ENCODE measurements at places on chromosomes 16 and 17.
A peak's percentile ranks its signal among the peaks of the same experiment; 100 is the strongest.

GRCh38 chr17:258045-258734 lies 76.7 kb upstream of the DOC2B start:
- no peak for DNase-seq

DNA sequence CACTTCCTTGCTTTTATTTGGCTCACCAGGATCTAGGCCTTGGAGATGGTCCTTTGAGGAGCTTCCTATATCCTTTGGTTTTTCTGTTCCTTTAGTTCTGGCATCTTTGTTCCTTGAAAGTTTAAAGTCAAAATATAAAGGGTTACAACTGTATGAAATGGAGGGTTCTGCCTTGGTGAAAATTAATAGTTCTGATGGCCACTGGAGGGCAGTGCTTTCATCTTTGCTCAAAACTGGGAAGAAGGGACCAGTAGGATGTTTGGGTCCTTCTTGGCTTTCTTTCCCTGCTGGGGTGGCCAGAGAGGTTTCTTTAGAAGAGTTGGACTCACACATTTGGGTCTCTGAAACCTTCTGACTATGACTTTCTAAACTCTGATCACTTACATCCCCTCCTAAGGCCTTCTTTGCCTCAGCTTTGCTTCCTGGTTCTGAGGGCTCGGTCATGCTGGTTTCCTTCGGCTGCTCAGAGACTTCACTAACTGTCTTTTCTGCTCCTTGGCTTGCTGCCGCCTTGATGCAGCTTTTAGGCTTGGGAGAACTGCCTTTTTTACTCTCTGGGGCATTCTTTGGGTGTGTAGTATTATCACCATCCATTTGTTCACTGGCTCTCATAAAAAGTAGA lies 10.9 kb upstream of the ITGA2B start:
- no peak for DNase-seq

DNA sequence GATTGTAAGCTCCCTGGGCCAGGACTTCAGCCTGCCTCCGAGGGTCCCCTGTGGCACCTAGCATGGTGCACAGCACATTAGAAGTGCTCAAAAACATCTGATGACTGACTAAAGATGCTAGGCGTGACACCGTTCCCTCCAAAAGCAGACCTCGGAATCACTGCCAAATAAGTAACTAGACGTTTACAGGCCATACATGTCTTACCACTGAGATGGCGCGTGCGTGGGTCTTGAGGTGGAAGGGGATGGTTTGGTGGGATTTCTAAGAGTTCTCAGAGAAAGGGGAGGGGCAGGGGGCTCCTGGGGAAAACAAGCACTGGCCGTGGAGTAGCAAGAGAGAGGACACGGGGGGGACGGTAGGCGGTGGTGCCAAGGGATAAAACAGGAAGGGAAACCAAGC lies 12.4 kb downstream of the MPO start:
- no peak for DNase-seq

DNA sequence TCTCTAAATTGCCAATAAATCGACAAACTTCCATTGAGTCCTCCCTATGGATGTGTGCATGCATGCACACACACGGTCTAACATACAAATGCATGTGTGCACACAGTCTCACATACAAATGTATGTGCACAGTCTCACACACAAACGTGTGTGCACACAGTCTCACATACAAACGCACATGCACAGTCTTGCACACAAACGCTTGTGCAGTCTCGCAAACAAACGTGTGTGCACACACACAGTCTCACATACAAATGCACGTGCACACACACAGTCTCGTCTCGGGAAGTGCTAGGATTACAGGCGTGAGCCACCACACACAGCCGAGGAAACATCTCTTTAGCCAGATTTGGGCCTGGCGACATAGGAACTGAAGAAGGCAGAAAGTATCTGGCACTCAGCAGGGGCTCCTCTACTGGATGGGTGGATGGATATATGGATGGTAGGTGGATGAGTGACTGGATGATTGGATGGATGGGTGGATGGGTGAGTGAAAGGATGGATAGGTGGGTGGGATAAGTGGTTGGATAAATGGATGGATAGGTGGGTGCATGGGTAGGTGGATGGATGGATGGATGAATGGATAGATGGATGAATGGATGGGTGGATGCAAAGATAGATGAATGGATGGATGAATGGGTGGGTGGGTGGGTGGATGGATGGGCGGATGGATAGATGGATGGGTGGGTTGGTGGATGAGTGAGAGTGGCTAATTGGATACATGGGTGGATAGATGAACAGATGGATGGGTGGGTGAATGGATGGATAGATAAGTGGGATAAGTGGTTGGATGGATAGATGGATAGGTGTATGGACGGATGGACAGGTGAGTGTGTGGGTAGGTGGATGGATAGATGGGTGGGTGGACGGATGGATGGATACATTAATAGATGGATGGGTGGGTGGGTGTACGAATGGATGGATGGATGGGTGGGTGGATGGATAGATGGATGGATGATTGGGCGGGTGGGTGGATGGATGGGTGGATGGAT lies 48.9 kb upstream of the FASN start:
- no peak for DNase-seq

- DNase-seq: no peak
Observed at GRCh38 chr17:6085812-6086211, 15.6 kb downstream of the WSCD1 start.

GRCh38 chr17:53950858-53951250 lies 128.1 kb downstream of the KIF2B start:
- DNase-seq: no peak

DNA sequence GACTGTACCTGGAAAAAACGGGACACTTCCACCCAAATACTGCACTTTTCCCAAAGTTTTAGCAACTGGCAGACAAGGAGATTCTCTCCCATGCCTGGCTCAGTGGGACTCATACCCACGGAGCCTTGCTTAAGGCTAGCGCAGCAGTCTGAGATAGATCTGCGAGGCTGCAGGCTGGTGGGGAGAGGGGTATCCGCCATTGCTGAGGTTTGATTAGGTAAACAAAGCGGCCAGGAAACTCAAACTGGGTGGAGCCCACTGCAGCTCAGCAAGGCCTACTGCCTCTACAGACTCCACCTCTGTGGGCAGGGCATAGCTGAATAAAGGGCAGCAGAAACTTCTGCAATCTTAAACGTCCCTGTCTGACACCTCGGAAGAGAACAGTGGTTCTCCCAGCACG lies 44.8 kb downstream of the UTP18 start:
- DNase-seq: no peak

- no peak for DNase-seq
Observed at GRCh38 chr17:39973496-39973895, 7.1 kb upstream of the PSMD3 start.

- DNase-seq: no peak
Observed at GRCh38 chr16:82888591-82889001, 261.8 kb downstream of the CDH13 start.

DNA sequence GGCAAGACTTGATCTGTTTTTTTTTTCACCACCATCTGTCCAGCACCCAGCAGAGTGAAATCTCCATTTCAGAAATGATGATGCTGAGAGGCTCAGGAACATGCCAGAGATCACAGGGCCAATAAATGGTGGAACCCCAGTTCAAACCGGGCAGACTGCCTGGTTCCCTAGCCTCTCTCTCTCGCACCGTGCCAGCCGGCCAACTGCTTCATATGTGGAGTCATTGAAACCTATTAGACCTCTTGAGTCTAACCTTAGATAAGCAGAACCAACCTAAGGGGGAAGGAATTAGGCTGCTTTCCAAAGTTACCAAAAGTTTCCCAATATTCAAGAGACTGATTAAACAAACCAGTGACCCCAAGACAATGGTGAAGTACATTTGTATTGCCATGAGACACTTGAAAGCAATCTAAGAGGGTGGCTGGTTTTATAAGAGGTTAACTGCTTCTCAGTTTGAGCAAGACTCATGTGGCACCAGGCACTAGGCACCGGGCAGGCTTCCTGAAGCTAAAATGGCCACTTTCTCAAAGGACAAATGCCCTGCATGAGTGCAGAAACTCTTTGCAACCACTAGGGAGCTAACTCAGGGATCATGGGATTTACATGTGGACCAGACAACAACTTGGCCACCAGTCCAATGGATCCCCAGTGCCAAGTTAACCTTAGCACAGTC lies 18.4 kb downstream of the TOX3 start:
- no peak for DNase-seq

DNA sequence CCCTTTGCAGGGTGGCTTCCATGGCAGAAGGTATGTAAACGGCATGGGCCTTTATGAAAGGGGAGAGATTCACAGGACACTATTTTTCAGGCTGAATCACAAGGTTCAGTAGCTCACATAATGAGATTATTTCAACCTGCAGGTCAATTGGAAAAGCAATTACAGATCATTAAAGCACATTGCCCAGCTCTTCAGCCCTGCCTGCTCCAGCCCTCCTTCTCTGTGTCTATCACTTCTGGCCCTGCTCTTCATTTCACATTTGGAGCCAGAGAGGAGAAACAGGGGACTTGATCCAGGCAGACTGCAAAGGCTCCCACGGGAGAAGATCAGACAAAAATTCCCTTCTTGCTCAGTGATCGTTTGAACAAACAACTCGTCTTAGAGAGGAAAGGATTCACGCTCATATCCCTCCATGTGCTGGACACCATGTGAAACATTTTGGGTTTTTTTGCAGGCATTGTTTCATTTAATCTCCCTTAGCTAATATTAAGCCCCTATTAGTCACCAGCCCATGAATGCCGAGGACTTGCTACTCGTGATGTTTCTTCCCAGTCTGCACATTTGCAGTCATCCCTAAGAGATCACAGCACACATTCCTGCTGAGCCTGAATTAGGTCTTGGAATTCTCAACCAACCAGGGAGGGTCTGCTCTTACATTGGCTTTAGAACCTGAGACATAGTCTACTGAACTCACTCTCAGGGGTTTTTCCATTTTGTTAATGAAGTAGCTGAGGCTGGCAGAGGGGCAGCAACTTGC lies 443.9 kb upstream of the CCL2 start:
- DNase-seq: no peak

- DNase-seq: no peak
Observed at GRCh38 chr16:6374821-6375220, 957.8 kb upstream of the RBFOX1 start.

- no peak for DNase-seq
Observed at GRCh38 chr17:40921026-40921425, 16.4 kb downstream of the KRT23 start.

DNA sequence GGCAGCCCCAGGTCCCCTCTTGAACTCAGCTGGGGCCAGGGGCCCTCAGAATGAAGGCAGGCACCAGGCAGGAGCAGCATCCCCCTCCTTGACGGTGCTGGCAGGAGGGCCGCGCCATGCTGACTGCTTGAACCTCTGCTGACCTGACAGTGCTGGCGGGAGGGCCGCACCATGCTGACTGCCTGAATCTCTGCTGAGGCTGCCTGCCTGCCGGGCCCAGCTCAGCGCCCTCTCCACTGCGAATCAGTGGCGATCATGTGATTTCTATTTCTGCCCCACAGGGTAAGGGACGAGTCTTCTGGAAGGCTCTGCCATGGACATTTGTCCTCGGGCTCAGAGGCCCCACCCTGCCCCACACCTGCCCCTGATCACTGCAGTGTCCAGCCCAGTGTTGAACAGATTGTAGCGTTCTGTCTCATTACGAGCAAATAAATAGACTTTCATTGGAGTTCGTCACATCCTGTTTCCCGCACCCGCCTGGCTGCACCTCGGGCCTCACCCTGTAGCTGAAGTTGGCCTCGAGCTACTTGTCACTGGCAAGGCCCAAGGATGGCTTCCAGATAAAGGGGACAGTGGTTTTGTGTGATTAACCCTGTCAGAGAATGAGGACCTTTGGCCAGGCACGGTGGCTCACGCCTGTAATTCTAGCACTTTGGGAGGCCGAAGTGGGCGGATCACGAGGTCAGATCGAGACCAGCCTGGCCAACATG lies 8.6 kb downstream of the C16orf90 start:
- no peak for DNase-seq

GRCh38 chr17:250487-251300 lies 69.2 kb upstream of the DOC2B start:
- DNase-seq: no peak

DNA sequence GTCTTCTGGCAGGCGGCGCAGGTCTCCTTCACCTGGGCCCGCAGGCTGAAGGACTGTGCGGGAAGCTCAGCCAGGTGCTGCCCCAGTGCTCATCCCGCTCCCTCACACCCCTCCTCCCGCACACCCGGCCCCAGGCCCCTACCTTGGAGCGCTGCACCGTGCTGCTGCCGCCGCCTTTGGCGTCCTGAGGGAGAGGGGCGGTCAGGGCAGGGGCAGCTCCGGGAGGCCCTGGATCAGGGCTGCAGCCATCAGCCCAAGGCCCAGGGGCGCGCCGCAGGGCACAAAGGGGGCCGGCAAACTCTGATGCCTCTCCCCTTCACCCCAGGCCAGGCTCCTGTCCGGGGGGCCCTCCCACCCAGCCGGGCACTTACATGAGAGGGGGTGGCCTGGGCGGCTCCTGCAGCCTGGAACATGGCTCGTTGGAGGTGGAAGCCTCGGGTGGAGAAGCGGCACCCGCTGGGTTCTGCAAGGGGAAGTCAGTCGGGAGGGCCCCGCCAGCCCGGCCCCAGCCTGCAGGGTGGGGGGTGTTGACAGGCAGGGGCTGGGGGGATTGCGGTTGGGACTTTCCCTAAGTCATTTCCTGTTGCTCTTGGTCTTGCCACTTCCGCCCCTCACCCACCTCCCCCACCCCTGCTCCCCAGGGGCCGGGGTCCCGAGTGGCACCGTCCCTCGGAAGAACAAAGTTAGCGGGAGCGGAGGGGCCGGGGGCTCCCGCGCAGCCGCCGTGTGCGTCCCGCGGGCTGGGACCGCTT lies 863 bp downstream of the LIMD2 start:
- DNase-seq: peak; percentile 94

GRCh38 chr16:83674931-83675535 lies 132.7 kb upstream of the HSBP1 start:
- DNase-seq: no peak

DNA sequence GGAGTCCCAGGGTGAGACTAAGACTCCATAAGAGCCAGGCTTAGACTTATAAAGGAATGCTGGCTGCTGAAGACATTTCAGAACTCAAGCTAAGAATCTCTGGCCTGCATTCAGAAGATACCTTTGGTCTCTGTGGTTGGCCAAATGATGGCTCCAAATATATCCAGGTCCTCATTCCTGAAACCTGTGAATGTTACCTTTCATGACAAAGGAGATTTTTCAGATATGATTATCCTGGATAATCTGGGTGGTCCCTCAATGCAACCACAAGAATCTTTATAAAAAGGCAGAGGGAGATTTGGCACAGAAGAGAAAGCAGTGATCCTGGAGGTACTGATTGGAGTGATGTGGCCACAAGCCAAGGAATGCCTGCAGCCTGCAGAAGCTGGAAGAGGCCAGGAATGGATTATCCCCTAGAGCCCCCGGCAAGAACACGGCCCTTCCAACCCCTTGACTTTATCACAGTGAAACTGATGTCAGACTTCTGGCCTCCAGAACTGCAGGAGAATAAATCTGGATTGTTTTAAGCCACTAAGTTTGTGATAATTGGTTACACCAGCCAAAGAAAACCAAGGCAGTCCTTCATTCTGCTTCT lies 253.3 kb downstream of the SLC39A11 start:
- no peak for DNase-seq

GRCh38 chr17:61897548-61898180 lies 30.1 kb downstream of the INTS2 start:
- DNase-seq: no peak

- no peak for DNase-seq
Observed at GRCh38 chr17:73620414-73620813, 23.8 kb downstream of the SDK2 start.
